Left lung (tissue), 14 donors: ENCODE measurements at places on chromosomes 16 and 17. TPM values are rescaled to one million over a fixed set of nuclear protein-coding genes. Genes with fewer than 3 reads are reported as not detected.

GRCh38 chr16:72876981-72877373, 171.0 kb downstream of the ZFHX3 start:
- no peak overlapping the region for H3K27ac ChIP-seq
- H3K36me3 ChIP-seq = no peaks in the 10 kb centered on the region
- peaks cover 27% of the 10 kb centered on the region for H3K4me1 ChIP-seq
- no peaks in the 10 kb centered on the region for H3K27me3 ChIP-seq
- no peak overlapping the region for H3K4me3 ChIP-seq

- H3K27ac ChIP-seq = no peak overlapping the region
- no peak for DNase-seq
- no peaks in the 10 kb centered on the region for H3K36me3 ChIP-seq
These were observed 99.4 kb downstream of the CYLD start for GRCh38 chr16:50841081-50841886.

GRCh38 chr16:83701494-83701893, 106.3 kb upstream of the HSBP1 start:
- no peaks in the 10 kb centered on the region for H3K27me3 ChIP-seq
- DNase-seq = no peak
- no peaks in the 10 kb centered on the region for H3K36me3 ChIP-seq
- no peak overlapping the region for H3K27ac ChIP-seq
- no peak overlapping the region for H3K4me3 ChIP-seq
- H3K4me1 ChIP-seq = no peaks in the 10 kb centered on the region

DNA sequence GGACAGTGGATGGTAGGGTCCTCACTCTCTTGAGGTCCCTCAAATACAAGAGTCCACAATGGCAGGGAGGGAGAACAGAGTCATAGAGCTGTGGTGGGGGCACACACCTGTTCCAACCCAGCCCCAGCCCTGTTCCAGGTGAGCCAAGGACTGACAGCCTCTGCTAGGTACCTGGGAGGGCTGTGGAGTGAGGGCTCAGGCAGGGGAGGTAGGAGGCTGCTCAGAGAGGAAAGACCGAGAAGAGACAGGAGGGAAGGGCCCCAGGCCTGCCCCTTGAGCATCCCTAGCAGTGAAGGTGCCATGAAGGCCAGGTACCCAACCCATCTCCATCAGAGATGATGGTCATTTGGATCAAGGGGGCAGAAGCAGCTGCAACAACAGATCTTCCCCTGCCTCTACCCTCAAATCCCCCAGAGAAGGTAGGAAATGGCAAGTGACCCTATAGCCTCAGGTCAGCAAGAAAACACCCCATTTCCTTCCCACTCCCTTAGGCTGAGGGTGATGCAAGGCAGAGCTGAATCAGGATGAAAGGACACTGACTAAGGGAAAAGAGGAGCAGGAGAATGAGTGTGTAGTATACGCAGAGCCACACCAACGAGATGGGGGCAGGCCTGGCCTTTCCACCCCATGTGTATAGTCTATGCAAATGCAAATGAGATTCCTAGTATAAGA, 28.6 kb downstream of the CD300LG start:
- no peaks in the 10 kb centered on the region for H3K4me1 ChIP-seq
- H3K36me3 ChIP-seq = no peaks in the 10 kb centered on the region
- DNase-seq = no peak
- H3K27me3 ChIP-seq = no peaks in the 10 kb centered on the region
- H3K27ac ChIP-seq = no peak overlapping the region
- H3K4me3 ChIP-seq = no peak overlapping the region

DNA sequence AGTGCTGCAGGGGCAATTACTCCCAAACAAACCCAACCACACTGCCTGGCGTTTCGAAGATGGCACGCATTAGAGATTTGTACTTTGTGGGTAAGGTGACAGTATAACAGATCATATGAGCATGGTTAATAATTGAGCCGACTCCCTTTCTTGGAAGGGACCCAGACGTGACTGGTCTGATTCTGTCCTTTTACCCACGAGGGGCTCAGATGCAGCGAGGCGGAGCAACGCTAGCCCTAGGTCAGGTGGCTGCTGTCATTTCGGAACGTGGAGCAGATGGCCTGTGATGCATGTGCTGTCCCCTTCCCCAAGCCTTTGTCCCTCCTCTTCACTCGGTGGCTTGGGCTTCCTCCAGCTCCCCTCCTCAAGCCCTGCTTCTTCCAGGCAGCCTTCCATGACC, 84.2 kb downstream of the SNX29 start:
- H3K4me1 ChIP-seq = peaks cover 32% of the 10 kb centered on the region
- peaks cover 4% of the 10 kb centered on the region for H3K36me3 ChIP-seq

GRCh38 chr16:88454523-88454947, 1.5 kb downstream of the ZFPM1 start:
- H3K27me3 ChIP-seq = no peaks in the 10 kb centered on the region
- peak overlapping the region; percentile 63 for H3K4me3 ChIP-seq
- H3K36me3 ChIP-seq = no peaks in the 10 kb centered on the region

DNA sequence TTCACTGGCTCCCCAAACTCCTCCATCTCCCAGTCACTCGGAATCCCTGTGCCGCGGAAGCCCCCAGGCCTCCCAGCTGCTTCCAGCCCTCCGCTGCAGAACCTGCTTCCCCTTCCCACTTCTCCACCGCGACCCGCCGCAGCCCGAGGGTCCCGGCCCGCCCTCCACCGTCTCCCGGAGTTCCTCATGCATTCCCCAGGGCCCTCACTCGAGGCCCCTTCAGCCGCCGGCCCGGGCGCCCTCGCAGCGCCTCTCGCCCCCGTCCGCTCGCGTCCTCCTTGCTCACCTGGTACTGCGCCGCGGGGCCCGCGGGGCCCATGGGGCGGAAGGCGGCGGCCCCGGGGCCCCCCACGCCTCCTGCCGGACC, 329 bp downstream of the SMARCD2 start:
- no peaks in the 10 kb centered on the region for H3K36me3 ChIP-seq
- DNase-seq = peak; percentile 51
- no peaks in the 10 kb centered on the region for H3K27me3 ChIP-seq

- H3K27me3 ChIP-seq = no peaks in the 10 kb centered on the region
- H3K4me3 ChIP-seq = no peak overlapping the region
- no peak for DNase-seq
These were observed 14.7 kb downstream of the TXNDC11 start for GRCh38 chr16:11727796-11728543.

GRCh38 chr17:77099997-77100396, 40.8 kb upstream of the SEC14L1 start:
- H3K4me3 ChIP-seq = no peak overlapping the region
- peaks cover 53% of the 10 kb centered on the region for H3K4me1 ChIP-seq
- H3K27me3 ChIP-seq = no peaks in the 10 kb centered on the region
- peak overlapping the region; percentile 90 for H3K27ac ChIP-seq

DNA sequence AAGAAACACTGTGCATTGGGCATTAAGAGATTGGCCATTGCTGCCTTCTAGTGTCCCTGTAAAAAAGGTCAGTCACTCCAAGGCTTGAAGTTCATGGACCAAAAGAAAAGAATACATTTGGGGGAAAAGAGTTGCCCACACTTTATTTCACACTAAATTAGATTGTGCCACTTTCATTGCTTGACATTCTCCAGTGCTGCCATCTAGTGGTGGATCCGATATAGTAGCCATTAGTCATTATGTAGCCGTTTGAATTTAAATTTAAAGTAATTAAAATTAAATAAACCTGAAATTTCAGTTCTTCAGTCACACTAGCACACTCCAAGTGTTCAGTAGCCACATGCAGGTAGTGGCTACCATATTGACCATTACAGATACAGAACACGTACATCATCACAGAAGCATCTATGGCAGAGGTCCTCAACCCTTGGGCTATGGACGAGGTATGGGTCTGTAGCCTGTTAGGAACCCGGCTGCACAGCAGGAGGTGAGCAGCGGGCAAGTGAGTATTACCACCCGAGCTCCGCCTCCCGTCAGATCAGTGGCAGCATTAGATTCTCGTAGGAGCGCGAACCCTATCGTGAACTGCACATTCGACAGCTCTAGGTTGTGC, 21.9 kb upstream of the CDH5 start:
- no peak overlapping the region for H3K27ac ChIP-seq
- no peaks in the 10 kb centered on the region for H3K4me1 ChIP-seq
- DNase-seq = no peak
- no peak overlapping the region for H3K4me3 ChIP-seq
- no peaks in the 10 kb centered on the region for H3K27me3 ChIP-seq

- H3K4me1 ChIP-seq = no peaks in the 10 kb centered on the region
- H3K27me3 ChIP-seq = no peaks in the 10 kb centered on the region
- H3K27ac ChIP-seq = no peak overlapping the region
- no peaks in the 10 kb centered on the region for H3K36me3 ChIP-seq
- DNase-seq = no peak
- H3K4me3 ChIP-seq = no peak overlapping the region
These were observed 188.2 kb upstream of the IRX5 start for GRCh38 chr16:54742436-54742835.

DNA sequence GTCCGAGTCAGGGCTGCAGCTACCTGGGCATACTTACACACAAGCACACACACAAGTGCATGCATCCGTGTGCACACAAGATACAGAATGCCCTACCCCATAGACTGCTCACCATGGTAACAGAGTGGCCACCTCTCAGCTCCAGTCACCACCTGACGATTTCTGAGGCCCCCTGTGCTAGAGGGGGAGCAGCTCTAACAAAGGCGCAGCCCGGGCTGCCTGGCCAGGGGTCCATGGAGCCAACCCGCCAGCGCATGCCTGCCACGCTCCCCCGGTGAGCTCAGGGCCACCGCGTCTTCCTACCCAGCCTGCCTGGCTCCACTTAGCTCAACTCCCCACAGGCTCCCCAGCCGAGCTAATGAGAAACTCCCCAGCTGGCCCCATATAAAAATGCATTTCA, 75.5 kb downstream of the ZNF423 start:
- no peak for DNase-seq
- peaks cover 12% of the 10 kb centered on the region for H3K4me1 ChIP-seq
- no peak overlapping the region for H3K4me3 ChIP-seq
- no peak overlapping the region for H3K27ac ChIP-seq
- H3K27me3 ChIP-seq = no peaks in the 10 kb centered on the region
- no peaks in the 10 kb centered on the region for H3K36me3 ChIP-seq

- peak; percentile 60 for DNase-seq
- H3K27ac ChIP-seq = peak within 1 kb of the TSS; percentile 81
- no peaks in the 10 kb centered on the region for H3K27me3 ChIP-seq
- no peaks in the 10 kb centered on the region for H3K4me1 ChIP-seq
- H3K4me3 ChIP-seq = peak within 1 kb of the TSS; percentile 33
These were observed at the start of gene C16orf89 for GRCh38 chr16:5065813-5066212. C16orf89 (minus strand) TSS chr16:5065956; CDS start chr16:5065908, 48 bp downstream.

DNA sequence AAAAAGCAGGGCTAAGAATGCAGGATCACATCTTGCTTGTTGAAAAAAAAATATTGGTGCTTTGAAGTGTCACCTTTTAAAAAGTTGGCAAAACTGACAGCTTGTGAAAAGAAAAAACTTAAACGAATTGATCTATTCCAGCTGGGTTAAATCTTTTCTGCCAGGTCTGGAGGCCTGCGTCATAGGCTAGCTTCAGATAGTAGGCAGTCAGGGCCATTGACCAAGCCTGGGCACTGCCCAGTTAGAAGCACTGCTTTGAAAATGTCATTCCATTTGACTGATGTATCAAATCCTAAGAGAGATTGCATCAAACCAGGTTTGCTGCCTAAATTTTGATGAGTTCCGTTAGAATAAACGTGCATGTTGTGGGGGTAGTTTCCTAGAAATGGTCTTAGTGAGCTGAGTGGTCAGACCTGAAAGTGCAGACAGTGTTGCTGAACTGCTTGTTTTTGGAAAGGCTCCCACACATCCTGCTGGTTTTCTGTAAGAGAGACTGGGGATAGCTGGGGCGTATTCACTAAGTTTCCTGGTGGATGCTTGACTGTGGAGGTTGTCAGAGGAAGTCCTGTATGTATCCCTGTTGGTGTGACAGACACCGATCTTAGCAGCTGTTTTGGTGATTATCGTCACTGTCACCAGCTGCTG, 38.8 kb downstream of the NUP88 start:
- H3K27me3 ChIP-seq = no peaks in the 10 kb centered on the region
- H3K27ac ChIP-seq = no peak overlapping the region
- H3K4me1 ChIP-seq = no peaks in the 10 kb centered on the region
- peaks cover 6% of the 10 kb centered on the region for H3K36me3 ChIP-seq

GRCh38 chr17:62955841-62956352, 10.1 kb upstream of the TANC2 start:
- DNase-seq = no peak
- H3K4me1 ChIP-seq = no peaks in the 10 kb centered on the region
- no peak overlapping the region for H3K27ac ChIP-seq
- H3K36me3 ChIP-seq = no peaks in the 10 kb centered on the region
- H3K27me3 ChIP-seq = no peaks in the 10 kb centered on the region
- H3K4me3 ChIP-seq = no peak overlapping the region

Gene TEDC2
- total RNA-seq = 6.5 TPM

Gene WFIKKN1
- 0.58 TPM for total RNA-seq

Gene ATAD5
- 2.6 TPM for total RNA-seq

Gene RSKR
- 10.0 TPM for total RNA-seq

Gene LCAT
- total RNA-seq = 37.2 TPM

Gene CLEC10A
- total RNA-seq = 9.6 TPM

Gene MMP25
- total RNA-seq = 91.9 TPM

Gene CDRT15L2
- not detected for total RNA-seq
